ENCODE measurements at places on chromosomes 3 and 15.

DNA sequence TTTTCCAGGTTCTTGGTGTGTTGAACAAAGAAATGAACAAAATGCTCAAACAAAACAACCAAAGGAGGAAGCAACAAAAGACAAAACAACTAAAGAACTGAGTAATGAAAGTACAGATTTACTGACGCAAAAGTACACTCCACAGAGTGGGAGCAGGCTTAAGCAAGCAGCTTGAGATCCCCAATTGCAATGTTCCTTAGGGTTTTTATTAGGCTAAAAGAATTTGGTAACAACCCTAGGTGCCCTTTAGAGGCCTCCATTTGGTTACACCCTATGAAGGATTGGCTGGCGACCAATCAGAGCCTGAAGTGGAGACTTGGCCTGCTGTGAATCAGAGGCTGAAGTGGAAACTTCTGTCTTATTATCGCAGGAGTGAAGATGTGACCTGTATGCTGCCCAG lies 243.4 kb upstream of the ATP10A start:
- no peak for DNase-seq

DNA sequence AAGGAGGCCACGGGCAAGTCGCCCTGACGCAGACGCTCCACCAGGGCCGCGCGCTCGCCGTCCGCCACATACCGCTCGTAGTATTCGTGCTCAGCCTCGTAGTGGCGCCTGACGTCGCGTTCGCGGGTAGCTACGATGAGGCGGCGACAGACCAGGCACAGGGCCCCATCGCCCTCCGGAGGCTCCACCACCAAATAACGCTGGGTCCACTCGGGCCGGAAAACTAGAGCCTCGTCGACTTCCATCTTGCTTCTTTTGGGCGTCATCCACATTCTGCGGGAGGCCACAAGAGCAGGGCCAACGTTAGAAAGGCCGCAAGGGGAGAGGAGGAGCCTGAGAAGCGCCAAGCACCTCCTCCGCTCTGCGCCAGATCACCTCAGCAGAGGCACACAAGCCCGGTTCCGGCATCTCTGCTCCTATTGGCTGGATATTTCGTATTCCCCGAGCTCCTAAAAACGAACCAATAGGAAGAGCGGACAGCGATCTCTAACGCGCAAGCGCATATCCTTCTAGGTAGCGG lies at the start of gene EPM2AIP1:
EPM2AIP1 (minus strand) TSS at position 326 of the 520 bp plus-strand sequence; CDS start at position 272, 54 bp downstream.
- peak; percentile 79 for DNase-seq

DNA sequence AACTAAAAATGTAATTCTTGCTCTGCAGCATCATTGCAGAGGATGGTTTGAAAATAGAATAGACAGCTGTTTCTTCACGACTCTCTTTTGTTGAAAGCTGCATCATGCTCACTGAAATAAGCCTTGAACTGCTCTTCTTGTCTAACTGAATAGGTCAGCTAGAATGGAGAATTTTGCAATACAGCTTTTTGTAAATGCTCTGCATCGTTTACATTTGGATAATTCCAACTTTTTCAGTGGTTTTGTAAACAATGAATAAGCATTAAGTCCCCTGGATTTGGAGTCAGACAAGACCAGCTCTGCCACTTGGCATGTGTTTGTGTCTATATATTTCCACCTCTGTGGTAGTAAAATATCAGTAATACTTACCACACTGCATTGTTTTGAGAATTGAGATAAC lies 95.2 kb downstream of the PLSCR2 start:
- no peak for DNase-seq

DNA sequence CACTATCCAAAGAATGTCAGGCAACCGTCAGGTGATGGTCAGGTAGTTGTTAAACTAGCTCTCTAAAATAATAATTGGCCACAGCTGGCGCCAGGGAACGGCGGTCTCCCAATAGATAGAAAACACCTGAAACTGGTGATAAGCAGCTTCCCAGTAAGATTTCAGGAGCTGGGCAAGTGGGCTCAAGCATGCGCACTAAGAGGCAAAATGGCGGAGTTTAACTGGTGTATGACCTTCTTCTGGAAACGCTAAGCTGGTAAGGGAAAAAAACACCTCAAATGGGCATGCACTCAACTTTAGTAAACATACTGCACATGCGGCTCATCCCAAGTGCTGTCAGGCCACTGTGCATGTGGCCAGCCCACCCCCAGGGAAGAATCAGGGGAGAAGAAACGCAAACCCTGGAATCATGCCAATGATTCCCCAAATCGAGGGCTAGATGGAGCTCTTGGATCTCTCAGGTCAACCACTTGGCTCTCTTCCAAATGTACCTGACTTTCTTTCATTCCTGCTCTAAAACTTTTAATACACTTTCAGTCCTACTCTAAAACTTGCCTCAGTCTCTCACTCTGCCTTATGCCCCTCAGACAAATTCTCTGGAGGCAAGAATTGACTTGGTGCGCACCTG lies 195.0 kb downstream of the ZNF621 start:
- DNase-seq, result peak; percentile 25

GRCh38 chr15:89630974-89631901 lies 24.0 kb downstream of the KIF7 start:
- DNase-seq, result no peak

- DNase-seq, result no peak
Observed at GRCh38 chr3:65665915-65666314, 372.8 kb downstream of the MAGI1 start.

DNA sequence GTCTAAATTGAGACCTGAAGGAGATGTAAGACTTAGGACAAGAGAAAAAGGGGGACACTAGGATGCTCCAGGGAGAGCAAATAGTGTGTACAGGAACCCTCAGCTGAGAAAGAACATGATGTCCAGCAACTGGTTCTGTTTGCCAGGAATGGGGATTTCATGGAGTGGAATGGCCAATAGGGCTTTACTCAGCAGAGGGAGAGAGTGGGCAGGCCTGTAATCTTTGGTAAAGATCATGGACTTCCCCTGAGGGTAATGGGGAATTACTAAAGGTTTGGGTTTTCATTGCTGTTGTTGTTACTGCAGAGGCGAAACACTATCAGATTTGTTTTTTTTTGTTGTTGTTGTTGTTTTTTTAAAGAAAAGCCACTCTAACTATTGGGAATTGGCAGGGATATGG lies 99.0 kb downstream of the SCN11A start:
- no peak for DNase-seq

- no peak for DNase-seq
Observed at GRCh38 chr15:36831125-36831903, 251.9 kb downstream of the CDIN1 start.

DNA sequence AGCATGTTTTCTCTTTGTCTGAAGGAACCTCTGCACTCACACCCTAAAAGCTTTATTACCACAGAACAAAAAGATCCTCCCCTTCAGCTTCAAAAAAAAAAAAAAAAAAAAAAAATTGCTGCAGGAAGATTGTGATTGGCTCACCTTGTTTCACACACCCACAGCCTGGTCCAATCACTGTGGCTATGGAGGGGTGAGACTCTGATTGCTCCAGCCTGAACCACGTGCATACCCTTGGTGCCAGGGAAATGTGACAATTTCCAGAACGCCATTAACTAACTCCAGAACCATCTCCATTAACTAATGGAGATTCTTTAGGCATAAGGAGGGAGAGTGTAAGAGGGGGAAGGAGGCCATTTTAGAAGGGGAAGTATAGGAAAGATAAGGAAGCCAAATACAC lies 106.5 kb upstream of the CRBN start:
- no peak for DNase-seq

DNA sequence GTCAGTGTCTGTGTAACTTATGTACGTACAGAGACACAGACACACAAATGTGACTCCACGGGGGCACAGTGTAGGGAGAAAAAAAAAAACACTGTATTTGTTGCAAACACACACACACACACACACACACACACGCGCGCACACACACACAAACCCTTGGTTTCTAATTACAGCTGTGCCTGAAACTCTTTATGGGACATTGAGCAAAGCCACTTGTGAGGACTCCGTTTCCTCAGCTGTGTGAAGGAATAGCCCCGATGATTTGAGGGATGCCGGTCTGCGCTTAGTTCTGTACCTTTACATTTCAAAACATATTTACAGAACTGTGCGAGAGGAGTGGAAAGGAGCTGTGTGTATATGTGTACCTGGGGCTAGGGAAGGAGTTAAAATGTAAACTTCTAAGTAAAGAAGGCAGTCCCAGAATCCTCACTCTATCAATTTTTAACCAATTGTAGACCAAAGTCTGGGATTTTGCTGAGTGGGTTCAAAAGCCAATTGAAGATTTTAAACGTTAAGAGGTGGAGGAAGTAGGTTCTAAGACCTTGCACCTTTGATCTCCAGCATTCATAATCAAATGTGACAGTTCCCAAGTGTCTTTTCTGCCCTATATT lies 5.3 kb upstream of the BCL6 start:
- DNase-seq, result no peak

DNA sequence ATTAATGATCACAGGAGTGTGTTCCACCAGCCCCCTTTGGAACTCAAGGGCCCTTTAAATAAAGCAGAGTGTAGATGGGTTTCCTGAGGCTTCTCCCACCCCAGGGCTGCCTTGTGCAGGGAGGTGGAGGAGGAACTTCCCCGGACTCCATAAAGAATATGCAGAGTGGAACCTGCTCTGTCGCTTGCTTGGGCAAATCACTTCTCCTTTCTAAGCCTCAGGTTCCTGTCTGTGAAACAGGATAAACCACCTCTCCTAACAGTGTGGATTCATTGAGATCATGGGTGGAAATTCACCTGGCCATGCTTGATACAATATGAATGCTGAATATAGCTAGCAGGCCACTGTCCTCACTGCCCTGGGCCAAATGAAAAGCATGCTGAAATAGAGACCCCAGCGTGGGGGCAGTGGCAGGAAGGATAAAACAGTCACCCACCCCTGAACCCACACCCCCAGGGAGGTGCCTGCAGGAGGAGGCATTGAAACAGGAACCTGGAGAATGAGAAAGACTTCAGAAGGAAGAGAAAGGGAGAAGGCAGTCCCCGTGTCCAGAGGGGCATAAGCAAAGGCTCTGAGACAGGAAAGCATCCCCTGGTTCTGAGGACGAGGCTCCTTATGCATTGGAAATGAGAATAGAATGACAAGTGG lies 41.1 kb upstream of the CHRNB4 start:
- no peak for DNase-seq
